Stimulated activated naive CD4-positive, alpha-beta T cell (primary cell): ENCODE measurements at places on chromosomes 12 and 14.

GRCh38 chr12:105261010-105261409 lies 25.0 kb upstream of the APPL2 start:
- DNase-seq = no peak

DNA sequence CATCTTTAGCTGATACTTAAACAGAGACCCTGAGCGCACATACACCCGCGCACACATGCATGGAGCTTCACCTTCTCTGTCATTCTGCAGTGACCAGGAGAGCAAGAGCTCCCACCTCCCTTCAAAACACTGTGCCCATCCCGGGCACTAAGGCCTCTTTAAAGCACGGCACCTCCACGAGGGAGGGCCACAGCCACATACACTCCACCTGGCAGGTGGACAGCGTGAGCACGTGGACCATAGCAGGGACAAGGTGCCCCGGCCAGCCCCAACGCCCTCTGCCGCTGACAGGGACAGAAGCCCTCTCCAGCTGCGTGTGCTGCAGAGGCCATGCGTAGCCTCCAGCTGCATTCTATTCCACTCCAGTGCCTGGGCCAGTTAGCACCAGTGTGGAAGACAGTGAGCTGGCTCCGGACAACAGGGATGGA lies 5.4 kb downstream of the GAPDH start:
- no peak for DNase-seq

- no peak for DNase-seq
Observed at GRCh38 chr12:52634266-52635056, 16.1 kb upstream of the KRT73 start.

DNA sequence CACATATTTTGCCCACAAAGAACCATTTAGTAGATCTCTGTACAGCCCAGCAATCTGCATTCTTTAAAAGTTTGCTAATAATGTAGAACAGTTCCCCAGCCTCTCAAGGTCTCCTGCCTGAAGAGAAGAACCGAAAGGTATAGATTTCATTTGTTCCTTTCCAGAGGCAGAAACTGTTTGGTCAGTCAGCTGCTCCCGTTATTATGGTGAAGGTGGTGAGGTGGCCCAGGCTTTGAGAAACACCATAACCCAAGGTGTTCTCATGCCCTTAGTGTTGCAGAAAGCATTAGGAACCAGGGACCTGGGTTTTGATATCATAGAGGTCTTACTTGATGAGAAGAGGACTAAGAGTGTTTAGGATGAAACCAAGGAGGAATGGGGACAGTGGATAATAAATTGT lies 65.3 kb downstream of the SUSD6 start:
- DNase-seq = no peak

- no peak for DNase-seq
Observed at GRCh38 chr12:91672130-91672529, 473.5 kb downstream of the BTG1 start.

GRCh38 chr12:109581856-109582255 lies 8.3 kb downstream of the MVK start:
- DNase-seq = no peak

DNA sequence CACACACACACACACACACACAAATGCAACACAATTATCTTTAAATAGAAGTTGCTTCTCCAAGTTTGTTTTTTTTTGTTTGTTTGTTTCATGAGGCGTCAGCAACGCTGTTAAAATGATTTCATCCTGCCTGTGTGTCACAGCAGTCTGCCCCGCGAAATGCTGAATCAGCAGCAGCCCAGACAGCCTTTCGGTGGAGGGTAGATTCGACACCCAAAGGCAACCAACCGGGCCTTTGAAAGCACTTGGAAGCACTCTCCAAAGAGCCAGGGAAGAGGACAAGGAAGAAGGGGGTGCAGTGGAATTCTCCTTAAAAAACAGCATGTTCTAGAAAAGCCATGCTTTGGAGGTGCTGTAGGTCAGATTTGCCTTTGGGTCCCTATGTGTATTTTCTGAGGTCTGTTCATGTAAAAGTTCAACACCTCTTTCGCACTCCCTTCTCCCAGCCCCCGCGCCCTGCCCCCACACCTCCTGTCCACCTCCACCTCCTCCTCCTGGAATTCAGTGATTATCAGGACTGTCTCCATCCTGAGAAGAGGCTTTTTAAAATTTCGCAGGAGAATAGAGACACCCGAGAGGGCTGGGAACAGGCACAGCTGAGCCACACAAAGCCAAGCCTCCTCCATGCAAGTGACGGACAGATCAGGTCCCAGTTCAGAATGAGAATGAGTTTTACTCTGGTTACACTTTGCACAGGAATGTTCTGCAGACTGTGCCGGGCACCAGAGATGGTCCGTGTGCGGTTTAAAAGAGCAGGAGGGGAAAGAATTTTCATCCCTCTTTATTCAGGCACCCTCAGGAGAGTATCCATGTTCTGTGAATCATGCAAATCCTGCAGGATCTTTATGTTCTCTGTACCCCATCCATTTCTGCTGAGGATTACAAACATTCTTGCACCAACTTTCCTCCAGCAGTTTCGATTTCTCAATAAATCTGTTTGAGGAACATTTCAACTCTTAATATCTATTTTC lies 177.9 kb downstream of the ETV6 start:
- no peak for DNase-seq

DNA sequence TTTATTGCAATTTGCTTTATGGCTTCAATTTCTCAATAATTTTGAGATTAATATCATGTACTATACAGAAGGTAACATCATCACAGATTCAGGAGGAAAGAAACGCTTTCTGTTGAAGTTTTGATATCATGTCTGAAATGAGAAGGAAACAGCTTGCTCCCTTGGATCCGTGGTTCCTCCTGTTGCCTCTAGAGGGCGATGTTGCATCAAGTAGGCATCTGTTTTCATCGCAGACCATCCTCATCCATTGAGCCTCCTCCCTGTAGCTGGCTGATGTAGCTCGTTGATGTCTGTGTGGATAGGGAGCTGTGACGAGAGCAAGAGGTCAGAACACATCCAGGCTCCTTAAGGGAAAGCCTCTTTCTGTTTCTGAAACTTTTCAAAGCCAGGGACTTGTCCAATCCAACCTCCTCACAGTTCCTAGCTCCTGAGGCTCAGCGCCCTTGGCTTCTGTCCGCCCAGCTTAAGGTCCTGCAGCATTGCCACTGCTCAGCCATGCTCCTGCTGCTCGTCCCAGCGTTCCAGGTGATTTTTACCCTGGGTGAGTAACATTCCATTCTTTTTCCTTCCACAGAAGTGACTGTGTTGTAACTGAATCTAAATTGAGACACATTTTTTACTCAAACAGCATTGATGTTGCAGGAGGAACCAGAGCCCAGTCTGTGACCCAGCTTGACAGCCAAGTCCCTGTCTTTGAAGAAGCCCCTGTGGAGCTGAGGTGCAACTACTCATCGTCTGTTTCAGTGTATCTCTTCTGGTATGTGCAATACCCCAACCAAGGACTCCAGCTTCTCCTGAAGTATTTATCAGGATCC lies 304.8 kb upstream of the OR4E1 start:
- DNase-seq = peak; percentile 74
